ENCODE measurements at places on chromosomes 2 and 18. TPM values are rescaled to one million over a fixed set of nuclear protein-coding genes. Genes with fewer than 3 reads are reported as not detected.

PARD3B gene
- total RNA-seq = 4.8 TPM

HMSD gene
- total RNA-seq = not detected

NT5DC4 gene
- total RNA-seq = not detected

GNAL gene
- 30.8 TPM for total RNA-seq

LYPD6 gene
- 0.11 TPM for total RNA-seq

KRTCAP3 gene
- 1.5 TPM for total RNA-seq

All from psoas muscle (tissue), 8 donors.